KBM-7 (cell line): ENCODE measurements at places on chromosomes 12 and 14.

DNA sequence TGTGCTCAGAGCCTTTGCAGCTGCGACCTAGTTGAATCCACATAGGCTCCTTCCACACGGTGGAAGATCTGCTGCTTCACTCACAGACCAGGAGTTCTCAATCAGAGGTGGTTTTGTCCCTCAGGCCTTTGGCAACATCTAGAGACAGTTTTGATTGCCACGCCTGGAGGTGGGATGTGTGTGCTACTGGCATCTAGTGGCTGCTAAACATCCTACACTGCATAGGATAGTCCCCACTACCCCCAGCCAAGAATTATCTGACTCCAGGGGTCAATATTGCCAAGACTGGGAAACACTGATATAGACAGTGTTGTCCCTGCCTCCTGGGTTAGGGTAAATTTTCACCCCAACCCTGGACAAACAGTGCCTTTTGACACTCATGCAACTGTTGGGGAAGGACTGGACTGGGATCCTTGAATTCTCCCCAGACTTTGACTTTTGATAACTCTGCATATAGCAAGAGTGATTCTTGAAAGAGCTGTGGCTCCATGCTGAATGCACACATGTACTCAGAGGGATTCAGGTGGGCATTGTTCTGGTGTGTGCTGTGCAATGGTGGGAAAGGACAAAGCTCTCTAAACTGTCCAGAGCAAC, 39.8 kb downstream of the BAZ2A start:
- DNase-seq: peak; percentile 61

DNA sequence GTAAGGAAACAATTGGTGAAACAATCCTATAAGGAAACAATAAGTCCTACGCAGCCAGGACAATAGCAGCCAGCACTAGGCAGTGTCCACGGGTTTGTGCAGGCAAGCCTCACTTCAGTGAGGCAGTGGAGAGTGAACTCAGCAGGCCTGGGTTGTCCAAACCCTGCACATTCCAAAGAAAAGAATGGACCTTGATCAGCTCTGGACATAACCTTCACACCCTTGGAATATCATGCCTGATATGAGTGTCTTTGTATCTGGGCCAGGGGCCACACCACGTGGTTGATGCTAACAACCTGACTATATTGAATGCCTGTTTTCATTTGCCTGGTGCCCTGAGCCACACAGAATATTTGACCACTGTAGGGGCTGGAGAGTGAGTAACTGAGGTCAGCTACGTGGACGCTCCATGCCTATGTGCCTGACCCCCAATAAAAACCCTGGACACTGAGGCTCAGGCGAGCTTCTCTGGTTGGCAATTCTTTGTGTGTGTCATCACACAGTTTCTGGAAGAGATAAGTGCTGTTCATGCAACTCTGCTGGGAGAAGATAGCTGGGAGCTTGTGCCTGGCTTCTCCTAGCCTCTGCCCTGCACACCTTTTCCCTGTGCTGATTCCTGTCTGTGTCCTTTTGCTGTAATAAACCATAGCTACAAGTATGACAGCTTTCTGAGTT, 81.4 kb upstream of the NCOR2 start:
- DNase-seq: no peak

DNA sequence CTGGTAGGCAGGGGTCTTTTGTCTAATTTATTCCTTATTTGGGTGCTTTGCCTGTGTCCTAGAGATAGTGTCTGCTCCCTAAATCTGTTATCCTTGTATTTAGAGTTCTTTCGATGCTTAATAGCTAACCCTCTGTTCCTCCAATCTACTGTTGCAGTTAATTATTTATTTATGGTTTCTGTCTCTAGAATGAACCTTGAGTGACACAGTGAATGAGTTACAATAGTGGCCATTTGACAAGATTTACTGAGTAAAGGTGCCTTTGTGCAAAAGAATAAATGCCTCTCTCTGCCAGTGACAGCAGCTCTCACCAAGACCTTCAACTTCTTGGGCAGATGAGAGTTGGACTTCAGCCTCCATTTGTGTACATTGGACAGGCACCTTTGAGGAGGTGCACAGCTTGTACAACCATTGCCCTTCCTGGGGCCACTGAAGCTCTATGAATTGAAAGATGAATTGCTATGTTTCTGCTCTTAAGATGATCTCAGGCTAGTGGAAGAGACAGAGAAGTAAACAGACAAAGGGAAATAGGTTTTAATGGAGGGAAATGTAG, 165.9 kb downstream of the DERA start:
- DNase-seq: no peak

- DNase-seq: no peak
Measured at GRCh38 chr12:66590275-66590985, 88.4 kb downstream of the GRIP1 start.

- DNase-seq: no peak
Measured at GRCh38 chr12:26150736-26151450, 26.1 kb upstream of the BHLHE41 start.

GRCh38 chr14:33019346-33019745, 80.7 kb downstream of the NPAS3 start:
- DNase-seq: no peak

GRCh38 chr14:95206534-95206933, 49.2 kb upstream of the DICER1 start:
- DNase-seq: no peak

DNA sequence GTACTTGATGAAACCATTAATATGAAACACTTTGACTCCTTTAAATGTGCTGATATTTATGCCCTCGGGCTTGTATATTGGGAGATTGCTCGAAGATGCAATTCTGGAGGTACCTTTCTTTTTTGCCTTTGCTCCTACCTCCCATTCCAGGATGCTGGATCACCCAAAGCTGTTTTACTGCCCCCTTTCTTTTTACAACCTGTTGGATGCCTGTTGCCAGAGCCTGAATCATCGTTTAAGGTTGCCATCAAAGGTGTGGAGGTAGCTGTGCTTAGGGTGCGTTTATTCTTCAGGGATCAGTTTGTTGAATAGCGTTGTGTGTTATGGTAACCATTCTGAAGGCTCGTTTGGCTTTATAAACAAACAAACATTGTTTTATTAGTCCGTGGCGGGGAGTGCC, 19.9 kb upstream of the TAMALIN start:
- no peak for DNase-seq

- DNase-seq: no peak
Measured at GRCh38 chr14:68783408-68784225, 9.2 kb downstream of the ZFP36L1 start.

DNA sequence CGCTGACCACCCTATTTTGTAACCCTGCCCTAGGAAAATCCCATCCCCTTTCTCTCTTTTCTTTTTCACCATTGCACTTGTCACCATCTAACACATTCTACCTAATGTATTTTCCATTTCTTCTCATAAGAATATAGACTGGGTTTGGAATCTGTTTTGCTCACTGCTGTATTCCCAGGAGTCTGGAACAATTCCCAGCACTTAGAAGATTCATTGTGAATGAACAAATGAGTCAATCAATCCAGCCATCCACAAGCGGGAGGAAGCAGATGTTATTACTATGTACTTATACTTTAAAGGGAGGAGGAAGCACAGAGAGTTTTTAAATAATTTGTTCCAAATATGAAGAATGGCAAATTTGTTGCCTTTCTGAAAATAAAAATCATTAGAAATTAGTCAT, 142.1 kb downstream of the KIF21A start:
- no peak for DNase-seq

GRCh38 chr12:48938805-48939204, 13.5 kb upstream of the FKBP11 start:
- no peak for DNase-seq

DNA sequence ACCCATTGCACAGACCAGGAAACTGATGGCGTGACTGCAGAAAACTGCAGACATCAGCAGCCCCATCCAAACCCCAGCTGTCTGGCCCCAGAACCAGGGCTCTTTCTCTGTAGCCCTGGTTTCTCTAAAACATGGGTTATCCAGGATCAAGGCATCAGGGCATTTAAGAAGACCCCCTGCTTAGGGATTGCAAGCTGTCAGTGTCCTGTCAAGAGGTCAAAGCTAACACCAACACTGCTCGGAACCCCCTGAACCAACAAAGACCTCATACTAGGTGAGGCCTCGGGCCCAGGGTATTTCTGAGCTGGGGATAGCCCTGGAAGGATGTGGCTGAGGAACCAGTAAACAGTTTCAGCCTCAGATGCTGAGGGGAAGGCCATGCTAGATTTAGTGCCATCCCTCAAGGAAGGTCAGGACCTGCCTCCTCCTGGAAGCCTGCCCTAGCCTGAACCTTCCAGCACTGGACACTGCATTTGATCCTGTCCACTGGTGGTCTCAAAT, 39.2 kb downstream of the BCL11B start:
- no peak for DNase-seq

- DNase-seq: no peak
Measured at GRCh38 chr12:52455821-52456220, 3.9 kb upstream of the KRT6B start.

GRCh38 chr12:34033628-34034296, 11.5 kb downstream of the ALG10 start:
- DNase-seq: peak; percentile 39

GRCh38 chr12:13628067-13628466, 353.3 kb downstream of the GRIN2B start:
- no peak for DNase-seq

- DNase-seq: peak; percentile 7
Measured at GRCh38 chr12:109476807-109477184, 304 bp downstream of the KCTD10 start.

GRCh38 chr14:55897031-55897430, 221.2 kb upstream of the PELI2 start:
- no peak for DNase-seq

DNA sequence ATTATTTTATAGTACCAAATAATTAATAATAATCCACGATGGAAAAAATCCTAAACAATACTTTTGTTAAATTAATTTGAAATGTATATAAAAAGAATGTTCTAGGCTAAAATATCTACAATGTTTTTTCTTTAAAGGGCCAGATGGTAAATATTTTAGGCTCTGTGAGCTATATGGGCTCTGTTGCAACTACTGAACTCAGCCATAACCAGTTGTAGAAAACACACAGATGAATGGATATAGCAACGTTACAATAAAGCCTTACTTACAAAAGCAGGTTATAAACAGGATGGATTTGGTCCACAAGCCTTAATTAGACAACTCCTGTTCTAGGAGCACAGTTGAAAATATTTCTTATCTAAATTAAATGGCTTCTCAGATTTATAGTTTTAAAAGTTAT, 245.2 kb downstream of the KCNC2 start:
- DNase-seq: no peak
